ENCODE measurements at places on chromosomes 3 and 15. TPM values are rescaled to one million over a fixed set of nuclear protein-coding genes. Genes with fewer than 3 reads are reported as not detected.

DNA sequence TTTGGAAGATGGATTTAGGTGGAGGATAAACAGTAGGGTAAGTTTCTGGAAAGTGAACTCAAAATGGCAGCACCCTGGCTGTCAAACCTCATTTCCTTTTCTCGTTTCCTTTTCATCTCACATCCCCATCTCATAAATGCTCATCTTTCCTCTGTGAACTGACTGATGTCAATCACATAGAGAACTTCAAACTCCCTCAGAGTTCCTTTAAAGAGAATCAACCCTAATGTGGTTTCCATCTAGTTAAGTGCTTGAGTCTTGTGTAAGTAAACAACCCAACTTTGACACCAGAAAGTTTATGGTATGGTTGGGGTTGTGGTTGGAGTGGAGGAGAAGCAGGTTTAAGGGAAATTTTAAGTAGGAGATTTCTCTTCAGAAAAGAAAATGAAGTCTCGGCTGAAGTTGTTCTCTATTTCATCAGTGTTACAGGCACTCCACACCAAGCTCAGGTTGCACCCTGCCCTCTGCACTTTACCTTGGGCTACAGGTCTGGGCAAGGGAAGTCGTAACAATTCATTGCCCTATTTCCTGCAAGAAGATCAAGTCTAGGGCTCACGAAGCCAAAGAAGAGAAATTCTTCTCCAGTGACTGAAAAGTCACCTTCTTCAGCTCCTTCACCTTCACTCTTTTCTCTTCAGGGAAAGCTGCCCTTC lies 34.4 kb upstream of the TNIK start:
- H3K27me3 ChIP-seq: no peaks in the 10 kb centered on the region
- H3K36me3 ChIP-seq: peaks cover 3% of the 10 kb centered on the region
- DNase-seq: peak; percentile 51
- no peak overlapping the region for H3K4me3 ChIP-seq
- H3K4me1 ChIP-seq: peaks cover 65% of the 10 kb centered on the region

- no peak for DNase-seq
- H3K27ac ChIP-seq: no peak overlapping the region
- peaks cover 6% of the 10 kb centered on the region for H3K4me1 ChIP-seq
- H3K4me3 ChIP-seq: no peak overlapping the region
- no peaks in the 10 kb centered on the region for H3K27me3 ChIP-seq
- H3K36me3 ChIP-seq: peaks cover 30% of the 10 kb centered on the region
Measured at GRCh38 chr15:80121546-80121945, 31.3 kb upstream of the FAH start.

AMT gene
- 6.2 TPM for total RNA-seq

EEFSEC gene
- total RNA-seq: 16.6 TPM

DNA sequence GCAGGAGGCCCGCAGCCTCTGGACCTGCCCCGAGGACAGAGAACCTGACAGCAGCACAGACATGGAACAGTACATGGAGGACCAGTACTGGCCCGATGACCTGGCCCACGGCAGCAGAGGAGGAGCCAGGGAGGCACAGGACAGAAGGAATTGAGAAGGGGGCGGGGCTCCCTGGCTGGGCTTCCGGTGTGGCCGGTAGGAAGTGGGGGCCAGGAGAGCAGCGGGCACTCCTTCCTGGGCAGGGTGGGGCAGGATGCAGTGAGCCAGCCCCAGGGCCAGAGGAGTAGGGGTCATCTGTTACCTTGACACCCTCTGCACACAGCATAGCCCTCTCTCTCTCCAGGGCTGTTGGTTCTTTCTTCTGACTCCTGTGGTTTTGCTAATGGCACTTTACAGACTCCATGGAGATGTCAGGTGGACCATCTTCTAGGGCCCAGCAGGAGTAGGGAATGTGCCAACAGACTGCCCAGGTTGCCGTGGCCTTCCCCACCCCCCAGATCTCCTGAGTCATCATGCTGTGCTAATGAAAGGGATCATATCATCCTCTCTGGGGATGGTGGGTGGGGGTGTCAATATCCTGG lies 8.6 kb upstream of the ISG20 start:
- peaks cover 78% of the 10 kb centered on the region for H3K36me3 ChIP-seq
- H3K27me3 ChIP-seq: no peaks in the 10 kb centered on the region
- peak overlapping the region; percentile 91 for H3K27ac ChIP-seq
- H3K4me3 ChIP-seq: peak overlapping the region; percentile 25

GRCh38 chr15:25763331-25763751 lies 99.8 kb downstream of the ATP10A start:
- no peak overlapping the region for H3K4me3 ChIP-seq
- H3K36me3 ChIP-seq: peaks cover 51% of the 10 kb centered on the region
- H3K27ac ChIP-seq: no peak overlapping the region
- no peak for DNase-seq
- no peaks in the 10 kb centered on the region for H3K4me1 ChIP-seq

GRCh38 chr3:118941236-118941635 lies 93.4 kb downstream of the IGSF11 start:
- no peaks in the 10 kb centered on the region for H3K27me3 ChIP-seq
- no peak overlapping the region for H3K4me3 ChIP-seq
- no peak overlapping the region for H3K27ac ChIP-seq
- peaks cover 33% of the 10 kb centered on the region for H3K4me1 ChIP-seq

GRCh38 chr15:45829336-45830153 lies 194.7 kb downstream of the SQOR start:
- H3K4me3 ChIP-seq: no peak overlapping the region
- no peaks in the 10 kb centered on the region for H3K27me3 ChIP-seq
- DNase-seq: no peak
- no peaks in the 10 kb centered on the region for H3K4me1 ChIP-seq

- no peak for DNase-seq
- no peaks in the 10 kb centered on the region for H3K36me3 ChIP-seq
- H3K27ac ChIP-seq: no peak overlapping the region
- H3K27me3 ChIP-seq: peaks cover 37% of the 10 kb centered on the region
- H3K4me1 ChIP-seq: no peaks in the 10 kb centered on the region
Measured at GRCh38 chr3:123871946-123872345, 12.2 kb downstream of the MYLK start.

AMIGO3 gene
- total RNA-seq: not detected

DNA sequence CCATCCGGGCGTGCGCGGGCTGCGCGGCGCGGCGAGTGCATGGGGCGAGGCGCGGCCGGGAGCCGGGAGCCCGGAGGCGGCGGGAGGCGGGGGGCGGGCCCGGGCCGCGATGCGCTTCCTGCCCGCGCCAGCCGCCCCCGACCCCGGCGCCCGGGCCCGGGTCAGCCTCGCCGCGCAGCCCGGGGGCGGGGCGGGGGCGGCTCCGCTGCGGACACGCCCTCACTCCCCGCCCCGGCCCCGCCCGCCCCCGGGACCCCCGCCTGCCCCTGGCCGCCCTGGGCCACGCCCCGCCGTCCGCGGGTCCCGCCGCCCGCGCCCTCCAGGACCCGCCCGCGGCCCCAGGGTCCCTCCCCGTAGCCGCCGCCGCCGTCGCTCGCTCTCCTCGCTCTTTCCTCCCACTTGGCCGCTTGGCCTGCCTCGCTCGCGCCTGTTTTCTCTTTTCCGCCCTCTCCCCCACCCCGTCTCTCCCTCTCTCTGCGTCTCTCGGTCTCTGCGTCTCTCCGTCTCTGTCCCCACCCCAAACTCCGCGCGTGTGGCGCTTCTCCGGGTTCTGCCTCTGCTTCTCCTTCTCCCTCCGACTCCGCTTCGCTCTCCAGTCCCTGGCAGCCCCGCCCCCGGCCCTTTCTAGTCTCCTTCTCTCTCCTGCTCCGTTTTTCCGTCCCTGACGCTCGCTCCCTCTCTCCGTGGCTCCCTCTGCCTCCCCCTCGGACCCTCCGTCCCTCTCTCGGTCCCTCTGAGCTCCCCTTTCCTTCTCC lies at the start of gene PLXND1:
Gene PLXND1 (minus strand): TSS at position 41 of the 755 bp plus-strand sequence. CDS start 37 bp downstream, at position 4.
- peak within 1 kb of the TSS; percentile 72 for H3K4me3 ChIP-seq
- H3K27ac ChIP-seq: peak within 1 kb of the TSS; percentile 60
- peaks cover 61% of the 10 kb centered on the region for H3K27me3 ChIP-seq
- H3K4me1 ChIP-seq: peaks cover 11% of the 10 kb centered on the region
- peak; percentile 26 for DNase-seq
- H3K36me3 ChIP-seq: no peaks in the 10 kb centered on the region

GRCh38 chr3:173501931-173502489 lies 104.5 kb downstream of the NLGN1 start:
- no peak for DNase-seq
- H3K27me3 ChIP-seq: no peaks in the 10 kb centered on the region
- no peak overlapping the region for H3K4me3 ChIP-seq
- H3K36me3 ChIP-seq: no peaks in the 10 kb centered on the region
- no peak overlapping the region for H3K27ac ChIP-seq

GRCh38 chr3:176937541-176937940 lies 259.7 kb downstream of the TBL1XR1 start:
- H3K4me1 ChIP-seq: no peaks in the 10 kb centered on the region
- no peaks in the 10 kb centered on the region for H3K36me3 ChIP-seq
- H3K4me3 ChIP-seq: no peak overlapping the region
- H3K27me3 ChIP-seq: peaks cover 8% of the 10 kb centered on the region
- no peak overlapping the region for H3K27ac ChIP-seq
- DNase-seq: no peak

- no peak overlapping the region for H3K27ac ChIP-seq
- no peak overlapping the region for H3K4me3 ChIP-seq
- no peak for DNase-seq
- H3K36me3 ChIP-seq: peaks cover 16% of the 10 kb centered on the region
Measured at GRCh38 chr15:58513726-58514336, 82.0 kb downstream of the LIPC start.

DNA sequence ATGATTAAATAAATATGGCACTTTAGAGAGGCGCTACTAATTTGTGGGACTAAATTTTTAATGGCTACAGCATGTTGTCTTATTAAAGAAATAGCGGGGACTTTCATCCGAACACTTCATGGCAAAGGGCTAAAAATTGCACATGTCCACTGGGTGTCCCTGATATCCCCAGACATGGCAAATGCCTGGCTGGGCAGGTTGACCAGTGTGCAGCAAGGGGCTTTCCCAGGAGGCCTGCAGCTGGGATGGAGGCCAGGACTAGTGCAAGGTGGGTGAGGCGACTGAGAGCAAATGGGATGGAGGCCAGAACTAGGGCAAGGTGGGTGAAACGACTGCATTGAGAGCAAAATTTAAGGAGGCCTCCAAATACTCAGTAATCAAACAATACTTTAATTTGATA lies 167.4 kb upstream of the SMAD3 start:
- peaks cover 11% of the 10 kb centered on the region for H3K27me3 ChIP-seq
- no peaks in the 10 kb centered on the region for H3K36me3 ChIP-seq
- H3K4me1 ChIP-seq: peaks cover 34% of the 10 kb centered on the region
- no peak for DNase-seq
- no peak overlapping the region for H3K4me3 ChIP-seq
- H3K27ac ChIP-seq: no peak overlapping the region

DNA sequence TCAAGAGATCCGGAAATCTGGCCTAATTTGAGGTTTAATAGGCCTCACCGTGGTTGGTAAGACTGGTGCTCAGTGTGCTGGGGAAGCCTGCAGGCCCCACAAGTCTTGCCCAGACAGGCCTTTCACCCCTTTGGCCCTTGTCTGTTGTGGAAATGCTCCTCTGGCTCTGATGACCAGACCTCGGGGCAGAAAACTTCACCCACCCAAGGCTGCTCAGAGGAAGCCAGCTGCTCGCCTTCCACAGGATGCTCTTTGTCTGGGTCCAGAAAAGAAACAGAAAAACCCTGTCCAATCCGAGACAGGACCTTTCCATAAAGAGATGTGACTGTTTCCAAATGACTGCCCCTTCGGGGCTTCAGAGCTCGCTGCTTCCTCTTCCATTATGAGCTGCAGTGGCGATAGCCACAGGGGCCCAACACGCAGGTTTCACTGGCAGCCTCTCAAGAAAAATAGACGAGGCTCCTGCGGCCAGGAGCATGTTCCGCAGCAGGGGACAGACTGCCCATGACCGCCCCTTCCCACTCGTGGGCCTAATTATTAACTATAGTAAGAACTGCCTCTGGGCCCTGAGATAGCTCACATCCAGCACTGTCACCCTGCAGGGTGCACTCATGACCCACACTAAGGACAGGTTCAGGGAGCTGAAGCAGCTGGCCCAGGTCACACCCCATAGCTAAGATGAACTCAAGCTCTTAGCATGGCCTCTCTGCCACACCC lies 6.8 kb upstream of the SNX22 start:
- H3K27me3 ChIP-seq: no peaks in the 10 kb centered on the region
- H3K4me3 ChIP-seq: no peak overlapping the region
- peak overlapping the region; percentile 52 for H3K27ac ChIP-seq
- DNase-seq: no peak
- peaks cover 7% of the 10 kb centered on the region for H3K4me1 ChIP-seq
- peaks cover 8% of the 10 kb centered on the region for H3K36me3 ChIP-seq

DNA sequence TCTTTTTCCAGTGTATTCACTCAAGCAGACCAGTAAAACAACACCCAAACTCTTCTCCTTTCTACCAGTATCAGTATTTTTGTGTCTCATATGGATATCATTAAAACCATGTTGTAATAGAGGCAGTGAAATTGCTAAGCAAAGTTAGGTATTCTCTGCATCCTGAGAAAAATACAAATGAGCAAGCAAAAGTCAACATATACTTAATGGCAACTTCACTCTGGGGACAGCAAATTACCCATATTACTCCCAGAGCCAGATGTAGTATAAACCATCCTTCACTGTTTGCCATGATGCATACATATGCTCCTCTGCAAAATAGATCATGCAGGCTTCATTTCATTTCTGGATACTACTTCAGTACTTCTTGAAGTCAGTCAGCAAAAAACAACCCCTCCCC lies 22.1 kb downstream of the UBA5 start:
- no peak overlapping the region for H3K27ac ChIP-seq
- DNase-seq: no peak
- H3K4me3 ChIP-seq: no peak overlapping the region
- H3K27me3 ChIP-seq: no peaks in the 10 kb centered on the region

- H3K27ac ChIP-seq: no peak overlapping the region
- DNase-seq: no peak
- no peaks in the 10 kb centered on the region for H3K27me3 ChIP-seq
- H3K4me3 ChIP-seq: no peak overlapping the region
Measured at GRCh38 chr3:115095236-115095635, 51.9 kb downstream of the ZBTB20 start.

ZDHHC19 gene
- total RNA-seq: not detected

GRCh38 chr15:90664650-90665287 lies 52.4 kb upstream of the BLM start:
- peaks cover 9% of the 10 kb centered on the region for H3K27me3 ChIP-seq
- H3K4me1 ChIP-seq: peaks cover 80% of the 10 kb centered on the region
- peak overlapping the region; percentile 79 for H3K4me3 ChIP-seq
- H3K36me3 ChIP-seq: peaks cover 22% of the 10 kb centered on the region
- H3K27ac ChIP-seq: peak overlapping the region; percentile 95

LIPC gene
- total RNA-seq: 1.5 TPM

GRCh38 chr3:160449636-160450598 lies at the start of gene TRIM59:
Gene TRIM59, minus strand, starts transcription at chr3:160449786. Its CDS starts 10,603 bp downstream, at chr3:160439183.
- H3K27ac ChIP-seq: peak within 1 kb of the TSS; percentile 98
- H3K4me3 ChIP-seq: peak within 1 kb of the TSS; percentile 93
- H3K36me3 ChIP-seq: peaks cover 29% of the 10 kb centered on the region
- no peaks in the 10 kb centered on the region for H3K27me3 ChIP-seq
- H3K4me1 ChIP-seq: peaks cover 38% of the 10 kb centered on the region

DNA sequence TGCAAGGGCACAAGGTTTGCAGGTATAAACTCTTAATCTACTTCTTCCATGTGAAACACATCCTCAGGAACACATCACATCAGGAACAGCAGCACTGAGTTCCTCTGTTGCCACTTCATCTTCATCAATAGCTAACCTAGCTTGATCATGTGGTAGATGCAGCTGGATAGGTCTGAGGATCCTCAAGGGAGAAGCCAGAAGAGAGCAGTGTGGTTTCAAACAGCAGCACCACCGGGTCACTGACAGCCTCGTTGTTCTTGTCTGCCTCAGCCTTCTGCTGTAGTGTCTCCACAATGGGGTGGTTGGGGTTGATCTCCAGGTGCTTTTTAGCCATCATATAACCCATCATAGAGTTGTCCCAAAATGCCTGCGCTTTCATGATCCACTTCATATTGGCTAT lies 58.8 kb downstream of the ADAM10 start:
- DNase-seq: no peak
- H3K27ac ChIP-seq: no peak overlapping the region
- no peaks in the 10 kb centered on the region for H3K27me3 ChIP-seq
- no peak overlapping the region for H3K4me3 ChIP-seq

GRCh38 chr15:101176625-101177024 lies 75.2 kb downstream of the CHSY1 start:
- H3K36me3 ChIP-seq: peaks cover 57% of the 10 kb centered on the region
- H3K4me1 ChIP-seq: peaks cover 65% of the 10 kb centered on the region
- no peak for DNase-seq

Measured in activated CD4-positive, alpha-beta T cell treated with anti-CD3 and anti-CD28 coated beads, Interleukin-2, amount 10 ng/mL, durations not matched to agents 7 days and 5 days (primary cell).